ENCODE measurements at places on chromosomes 16 and 17. TPM values are rescaled to one million over a fixed set of nuclear protein-coding genes. Genes with fewer than 3 reads are reported as not detected.

Gene CHRNE
- 0.88 TPM for total RNA-seq

Gene NKD1
- total RNA-seq: 1.0 TPM

Gene MYL4
- 0.39 TPM for total RNA-seq

Gene ALOXE3
- total RNA-seq: not detected
